ENCODE measurements at places on chromosomes 7 and 10.

GRCh38 chr7:158063850-158064610 is 523.6 kb downstream of the PTPRN2 start:
- no peak for DNase-seq

DNA sequence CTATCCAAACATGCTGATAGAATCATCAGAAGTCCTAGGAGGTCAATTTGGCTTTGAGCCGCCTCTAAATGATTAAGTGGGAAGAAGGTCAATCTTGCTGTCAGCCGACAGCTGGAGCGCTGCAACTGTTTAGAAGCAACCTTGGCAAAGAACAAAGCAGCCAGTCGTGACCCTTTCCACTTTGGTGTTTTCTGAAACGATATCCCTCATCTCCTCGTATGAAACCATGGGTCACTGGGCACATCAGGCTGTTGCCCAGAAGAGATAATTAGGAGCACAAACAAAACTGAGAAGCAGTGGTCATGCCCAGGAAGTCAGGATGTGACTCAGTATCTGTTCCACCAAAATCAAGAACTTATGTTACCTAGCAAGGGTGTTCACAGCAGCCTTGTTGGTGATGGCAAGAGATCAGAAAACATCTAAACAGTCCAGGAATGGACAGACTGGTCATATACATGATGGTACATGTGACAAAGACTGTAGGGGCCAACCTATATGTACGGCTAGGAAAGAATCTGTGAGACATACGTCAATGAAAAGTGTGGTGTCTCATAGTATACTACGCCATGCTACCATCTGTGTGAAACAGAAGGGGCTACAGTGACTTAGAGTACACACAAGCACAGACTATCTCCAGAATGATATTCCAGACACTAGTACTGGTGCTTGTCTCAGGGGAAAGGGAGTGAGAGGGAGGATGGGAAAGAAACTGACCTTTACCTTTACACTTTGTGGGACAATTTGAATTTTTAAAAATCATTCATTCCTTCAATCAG is 22.4 kb downstream of the STN1 start:
- no peak for DNase-seq

- no peak for DNase-seq
Measured at GRCh38 chr7:22008087-22008486, 62.4 kb upstream of the CDCA7L start.

DNA sequence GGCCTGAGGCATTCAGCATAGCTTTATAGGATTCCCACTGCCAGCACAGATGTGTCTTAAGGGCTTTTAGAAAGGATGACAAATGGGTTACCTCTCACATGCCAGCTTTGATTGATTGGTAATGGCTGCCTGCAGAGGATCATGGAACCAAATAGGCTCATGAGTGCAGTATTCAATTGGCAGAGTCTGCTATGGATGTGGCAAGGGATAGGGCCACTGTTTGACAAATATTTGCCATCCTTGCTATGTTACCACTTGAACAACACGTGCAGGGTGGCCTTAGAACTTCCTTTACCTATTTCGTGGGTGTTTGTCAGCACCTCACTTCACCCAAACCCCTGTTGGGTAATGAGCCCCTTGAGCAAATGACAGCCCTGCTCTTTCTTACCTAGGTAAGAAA is 139.2 kb downstream of the C10orf105 start:
- DNase-seq = no peak

DNA sequence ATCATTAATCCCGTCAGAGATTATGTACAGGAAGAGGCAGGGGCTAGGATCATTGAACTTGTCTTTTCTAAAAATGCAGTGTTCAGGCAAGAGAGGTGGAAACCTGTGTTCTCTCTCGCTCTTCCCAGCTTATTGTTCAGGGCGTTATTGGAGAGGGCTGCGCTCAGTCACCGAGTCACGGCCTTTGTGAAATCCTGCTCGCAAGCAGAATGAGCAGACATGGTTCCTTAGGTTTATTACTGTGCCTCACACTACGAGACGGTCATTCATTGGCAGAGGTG is 631 bp upstream of the PRKRIP1 start:
- no peak for DNase-seq

DNA sequence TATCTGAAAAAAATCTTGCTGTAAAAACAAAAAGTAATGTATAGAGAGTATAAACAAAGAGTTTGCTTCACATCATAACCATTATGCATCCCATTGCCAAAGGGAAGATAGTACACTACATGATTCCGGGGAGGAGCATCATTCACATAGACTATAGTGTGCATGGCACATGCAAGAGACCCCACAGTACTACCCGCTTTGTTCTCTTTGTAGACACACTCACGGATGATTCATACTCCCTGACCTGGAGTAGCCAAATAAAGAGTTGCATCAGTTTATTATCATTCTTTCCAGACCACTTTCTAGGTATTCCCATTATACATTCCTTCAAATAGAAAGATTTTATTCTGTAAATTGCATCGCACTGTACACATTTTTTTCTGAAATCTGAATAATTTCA is 356.9 kb downstream of the PCDH15 start:
- no peak for DNase-seq

- DNase-seq = no peak
Measured at GRCh38 chr7:133265821-133266220, 12.9 kb downstream of the EXOC4 start.
